ENCODE measurements at places on chromosomes 5 and 9.

GRCh38 chr9:107175041-107175440, 108.0 kb upstream of the RAD23B start:
- DNase-seq = no peak

GRCh38 chr5:107099506-107099905, 571.2 kb downstream of the EFNA5 start:
- DNase-seq = no peak

- no peak for DNase-seq
These were observed 97.7 kb upstream of the ANKRD55 start for GRCh38 chr5:56330806-56331205.

- no peak for DNase-seq
These were observed 153.5 kb downstream of the SLC28A3 start for GRCh38 chr9:84187090-84187489.

DNA sequence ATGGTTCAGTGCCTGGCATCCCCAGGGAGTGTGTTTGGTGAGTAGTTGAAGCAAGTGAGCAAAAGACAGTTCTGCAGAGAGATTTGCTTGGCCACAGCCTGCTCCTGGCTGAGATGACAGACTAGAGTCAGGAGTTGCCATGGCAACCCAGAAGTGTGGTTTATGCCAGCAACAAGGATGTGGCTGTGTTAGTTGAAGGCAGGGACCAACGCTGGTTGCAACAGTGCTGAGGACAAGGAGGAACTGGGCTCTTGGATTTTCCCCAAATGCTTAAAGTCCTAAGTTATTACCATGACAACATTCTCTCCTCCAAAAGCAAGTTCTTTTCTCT, 2.7 kb downstream of the NXNL2 start:
- no peak for DNase-seq

- no peak for DNase-seq
These were observed 58.6 kb downstream of the WDR70 start for GRCh38 chr5:37437711-37438110.

- DNase-seq = no peak
These were observed 38.0 kb upstream of the OSMR start for GRCh38 chr5:38807570-38808483.

- no peak for DNase-seq
These were observed 74.6 kb downstream of the USP20 start for GRCh38 chr9:129909851-129910250.

- DNase-seq = no peak
These were observed 471.9 kb downstream of the AGTPBP1 start for GRCh38 chr9:85269811-85270210.

DNA sequence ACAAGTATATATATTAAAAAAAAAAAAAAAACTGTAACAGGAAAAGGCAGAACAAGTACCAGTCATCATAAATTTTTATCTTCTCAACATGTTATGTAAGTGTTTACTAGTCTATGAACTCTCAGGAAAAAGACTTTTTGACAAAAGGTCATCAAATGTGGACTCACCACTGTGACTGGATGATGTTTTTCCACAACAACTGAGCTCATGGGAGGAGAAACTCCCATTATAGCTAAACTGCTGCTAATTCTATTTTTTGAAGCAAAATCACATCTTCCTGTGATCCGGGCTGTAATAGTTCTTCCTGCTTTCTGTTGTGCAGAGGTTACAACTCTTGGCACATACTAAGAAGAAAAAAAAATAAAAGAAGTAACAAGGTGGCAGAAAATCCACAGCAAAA, 39.6 kb downstream of the POC5 start:
- no peak for DNase-seq

GRCh38 chr5:51043745-51044144, 339.5 kb upstream of the ISL1 start:
- no peak for DNase-seq

DNA sequence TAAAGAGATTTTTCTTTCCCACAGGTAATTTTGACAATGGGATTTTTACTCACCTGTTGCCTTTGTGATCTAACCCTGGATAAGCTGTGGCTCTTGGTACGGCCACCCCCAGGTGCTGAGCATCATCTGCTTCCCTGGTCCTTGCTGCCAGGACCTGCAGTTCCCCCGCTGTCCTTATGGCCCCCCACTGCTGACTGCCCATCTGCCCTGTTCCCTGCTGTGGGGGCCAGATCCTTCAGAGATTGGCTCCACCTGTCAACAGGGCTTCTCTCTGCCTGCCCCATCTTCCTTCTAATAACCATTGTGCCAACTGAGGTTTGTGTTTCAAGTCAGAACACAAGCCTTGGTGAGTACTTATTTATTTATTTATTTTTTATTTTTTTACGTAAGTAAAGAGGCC, 183.3 kb downstream of the MAPKAP1 start:
- DNase-seq = no peak

GRCh38 chr5:136527311-136527710, 162.0 kb upstream of the TRPC7 start:
- no peak for DNase-seq

- no peak for DNase-seq
These were observed 17.9 kb upstream of the ZCCHC7 start for GRCh38 chr9:37102486-37102885.

GRCh38 chr5:133799571-133800237, 168.7 kb downstream of the C5orf15 start:
- DNase-seq = no peak
